Natural killer cell treated with Interleukin-12 subunit alpha and Interleukin-12 subunit beta and Interleukin-15 and Interleukin-18, amount 100 ng/mL, for 72 hours (primary cell): ENCODE measurements at places on chromosomes 7 and 10. TPM values are rescaled to one million over a fixed set of nuclear protein-coding genes. Genes with fewer than 3 reads are reported as not detected.

The MYL10 gene
- total RNA-seq: not detected

The NUTM2E gene
- not detected for total RNA-seq

The CCZ1B gene
- total RNA-seq: 66.8 TPM

The SLC39A12 gene
- total RNA-seq: not detected

The CAMK1D gene
- 16.3 TPM for total RNA-seq

DNA sequence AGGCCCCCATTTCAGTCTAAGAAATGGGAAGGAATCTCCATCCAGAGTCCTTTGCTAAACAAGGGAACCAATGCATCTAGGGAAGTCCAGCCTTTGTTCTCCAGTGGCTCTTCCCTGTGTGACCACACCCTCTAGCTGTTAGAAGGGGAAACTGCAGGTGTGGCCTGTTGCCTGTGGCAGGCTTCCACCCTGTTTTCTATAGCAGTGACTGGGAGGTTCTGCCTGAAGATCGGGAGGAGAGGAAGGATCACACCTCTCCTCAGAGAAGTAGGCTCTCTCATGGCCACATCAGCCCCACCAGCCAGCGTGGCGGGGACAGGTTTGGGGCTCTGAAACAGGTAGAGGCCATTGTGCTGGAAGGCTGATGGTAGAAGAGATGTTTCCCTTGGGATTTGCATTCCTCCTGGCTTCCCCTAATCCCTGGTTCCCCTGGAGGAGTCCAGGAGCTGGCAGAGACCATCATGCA lies 47.7 kb upstream of the TRIM8 start:
- H3K36me3 ChIP-seq: no peaks in the 10 kb centered on the region
- no peaks in the 10 kb centered on the region for H3K4me1 ChIP-seq
- no peak for DNase-seq
- H3K4me3 ChIP-seq: no peak overlapping the region

DNA sequence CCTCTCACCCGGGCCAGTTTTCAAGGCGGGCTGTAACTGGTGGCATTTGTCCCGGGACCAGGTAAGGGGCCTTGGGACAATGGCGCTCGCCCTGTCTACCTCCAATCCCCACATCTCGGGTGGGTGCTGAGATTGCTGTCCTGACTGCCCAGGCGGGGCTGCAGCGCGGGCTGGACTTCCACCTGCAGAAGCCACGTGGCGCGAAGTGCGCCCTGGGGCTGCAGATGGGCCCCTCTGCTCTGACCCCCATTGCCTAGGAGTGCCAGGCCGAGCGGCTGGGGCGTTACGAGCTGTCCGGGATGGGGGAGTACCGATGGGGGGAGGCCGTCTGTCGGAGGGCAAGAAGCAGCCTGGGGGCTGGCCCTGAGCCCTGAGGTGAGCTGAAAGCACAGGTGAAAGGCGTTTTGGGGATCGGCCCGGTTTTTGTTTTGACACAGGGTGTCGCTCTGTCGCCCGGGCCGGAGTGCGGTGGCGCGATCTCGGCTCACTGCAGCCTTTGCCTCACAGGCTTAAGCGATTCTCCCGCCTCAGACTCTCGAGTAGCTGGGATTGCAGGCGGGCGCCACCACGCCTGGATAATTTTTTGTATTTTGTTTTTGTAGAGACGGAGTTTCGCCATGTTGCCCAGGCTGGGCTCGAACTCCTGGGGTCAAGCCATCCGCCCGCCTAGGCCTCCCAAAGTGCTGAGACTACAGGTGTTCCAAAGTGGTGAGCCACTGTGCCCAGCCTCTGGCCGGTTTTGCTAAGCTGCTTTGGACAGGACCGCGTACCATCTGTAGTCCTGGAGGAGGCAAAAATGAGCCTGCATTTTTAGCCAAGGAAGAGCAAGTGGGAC lies at the start of gene SFXN2:
Gene SFXN2, plus strand, starts transcription at position 16 of the 835 bp plus-strand sequence. CDS start 12,001 bp downstream, outside the sequence.
- no peaks in the 10 kb centered on the region for H3K27me3 ChIP-seq
- H3K36me3 ChIP-seq: peaks cover 8% of the 10 kb centered on the region
- H3K4me1 ChIP-seq: peaks cover 24% of the 10 kb centered on the region
- H3K27ac ChIP-seq: peak within 1 kb of the TSS; percentile 68
- peak; percentile 71 for DNase-seq
- H3K4me3 ChIP-seq: peak within 1 kb of the TSS; percentile 83

GRCh38 chr10:70743430-70743788 lies 41.8 kb downstream of the TBATA start:
- peak overlapping the region; percentile 70 for H3K27ac ChIP-seq
- H3K36me3 ChIP-seq: no peaks in the 10 kb centered on the region
- H3K27me3 ChIP-seq: no peaks in the 10 kb centered on the region
- peaks cover 18% of the 10 kb centered on the region for H3K4me1 ChIP-seq
- H3K4me3 ChIP-seq: no peak overlapping the region

DNA sequence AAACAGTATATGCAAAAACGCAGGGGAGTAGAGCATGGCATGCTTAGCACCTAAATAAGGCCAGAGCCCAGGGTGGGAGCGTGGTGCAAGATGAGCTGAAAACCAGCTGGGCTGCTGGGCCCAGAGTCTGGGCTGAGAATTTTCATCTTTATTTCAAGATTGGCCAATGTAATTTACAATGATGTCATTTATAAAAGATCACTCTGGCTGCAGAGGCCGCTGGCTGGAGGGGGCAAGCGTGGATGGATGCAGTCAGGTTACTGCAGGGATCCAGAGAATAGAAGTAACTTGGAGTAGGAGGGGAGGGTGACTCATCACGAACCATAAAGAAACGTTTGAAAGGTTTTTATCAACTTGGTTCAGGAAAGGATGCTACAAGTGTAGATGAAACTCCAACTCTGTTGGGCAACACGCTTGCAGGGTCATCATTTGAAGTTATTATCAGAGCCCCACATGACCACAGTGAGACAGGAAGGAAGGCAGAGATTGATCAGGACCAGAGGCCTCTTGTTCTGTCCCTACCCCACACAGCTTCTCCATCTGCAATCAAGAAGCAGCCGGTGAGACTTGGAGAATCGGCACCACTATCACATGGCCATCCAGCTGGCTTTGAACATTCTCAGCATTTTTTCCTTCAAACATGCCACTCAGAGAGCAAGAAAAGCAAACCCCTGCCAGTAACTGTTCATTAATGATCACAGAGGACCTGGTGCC lies 49.2 kb downstream of the ODAD2 start:
- no peak overlapping the region for H3K4me3 ChIP-seq
- no peaks in the 10 kb centered on the region for H3K36me3 ChIP-seq

DNA sequence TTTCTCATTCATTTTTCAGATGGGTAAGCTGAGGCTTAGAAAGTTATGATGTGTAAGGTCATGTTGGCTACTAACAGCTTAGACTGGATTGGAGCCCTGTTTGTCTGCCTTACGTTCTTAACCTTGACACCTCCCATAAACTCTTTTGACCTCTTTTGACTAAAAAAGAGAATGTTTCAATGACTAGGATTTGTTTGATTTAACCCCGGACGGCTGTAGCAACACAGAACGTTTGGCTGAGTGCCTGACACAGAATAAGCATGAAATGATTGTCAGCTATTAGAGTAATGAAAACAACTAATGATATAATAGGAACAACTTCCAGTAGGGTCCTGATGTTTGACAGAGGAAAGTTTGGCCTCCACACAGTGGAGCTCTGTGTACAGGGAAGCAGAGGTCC lies 83.3 kb upstream of the PDZD8 start:
- H3K27ac ChIP-seq: no peak overlapping the region
- no peak for DNase-seq
- peaks cover 26% of the 10 kb centered on the region for H3K27me3 ChIP-seq
- peaks cover 2% of the 10 kb centered on the region for H3K4me1 ChIP-seq

DNA sequence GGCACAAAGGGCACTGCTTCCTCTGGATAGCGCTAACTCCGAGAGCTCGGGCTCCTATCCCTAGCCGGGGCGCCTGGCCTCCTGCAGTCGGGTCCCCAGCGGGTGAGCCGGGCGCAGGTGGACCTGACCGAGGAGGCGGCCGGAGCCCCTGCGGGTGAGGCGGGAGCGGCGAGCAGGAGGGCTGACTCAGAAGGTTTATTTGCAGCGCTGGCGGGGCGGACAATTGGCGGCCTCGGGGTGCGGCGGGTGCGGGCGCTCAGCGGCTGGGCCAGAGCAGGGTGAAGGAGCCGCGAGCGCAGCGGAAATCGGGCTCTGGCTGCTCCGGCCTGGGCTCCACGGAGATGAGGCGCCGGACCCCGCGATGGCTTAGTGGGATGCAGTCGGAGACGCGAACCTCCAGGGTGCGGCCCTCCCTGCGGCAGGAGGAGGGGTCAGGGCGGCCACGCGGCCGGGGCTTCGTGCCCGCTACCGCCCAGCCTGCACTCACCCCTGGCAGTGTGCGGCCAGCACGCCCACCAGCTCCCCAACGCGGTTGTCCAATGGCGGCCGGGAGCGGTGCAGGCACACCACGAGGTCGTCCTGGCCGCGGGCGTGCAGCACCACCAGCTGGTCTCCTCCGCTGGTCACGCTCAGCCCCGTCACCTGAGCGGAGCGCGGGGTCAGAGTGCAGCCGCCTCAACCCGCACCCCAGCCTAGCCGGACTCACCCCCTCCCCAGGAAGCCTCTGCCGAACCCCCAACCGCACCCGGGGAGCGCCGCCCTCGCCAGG lies 16.1 kb downstream of the MYO1G start:
- H3K4me3 ChIP-seq: no peak overlapping the region
- H3K27ac ChIP-seq: no peak overlapping the region
- no peak for DNase-seq
- peaks cover 28% of the 10 kb centered on the region for H3K4me1 ChIP-seq
- H3K36me3 ChIP-seq: no peaks in the 10 kb centered on the region
